Bronchial epithelial cell (primary cell): ENCODE measurements at places on chromosomes 2 and 18. TPM values are rescaled to one million over a fixed set of nuclear protein-coding genes. Genes with fewer than 3 reads are reported as not detected.

The CDH2 gene
- total RNA-seq: 0.13 and 0.79 TPM in 2 replicates

The OSR1 gene
- total RNA-seq: 1.3 and 1.7 TPM in 2 replicates

The CXCR1 gene
- not detected in 2 replicates for total RNA-seq

The PLCL1 gene
- total RNA-seq: under 0.01 TPM in 1 of 2 replicates, not detected in the other

The MALL gene
- 33.7 and 87.8 TPM in 2 replicates for total RNA-seq

The NCKAP5 gene
- total RNA-seq: 0.26 and 1.4 TPM in 2 replicates

The INO80B gene
- total RNA-seq: 13.7 and 26.6 TPM in 2 replicates

The CGREF1 gene
- total RNA-seq: 0.26 and 0.53 TPM in 2 replicates

The PFN4 gene
- under 0.01 and 0.38 TPM in 2 replicates for total RNA-seq

The CTNNA2 gene
- total RNA-seq: not detected in 2 replicates

The PRKAG3 gene
- total RNA-seq: not detected in 2 replicates

The PAX8 gene
- total RNA-seq: 3.5 TPM in 1 of 2 replicates, not detected in the other

The SPP2 gene
- total RNA-seq: not detected in 2 replicates

The SERPINB3 gene
- 22.4 and 165 TPM in 2 replicates for total RNA-seq

The MPP4 gene
- 0.13 TPM in 1 of 2 replicates, not detected in the other for total RNA-seq
